ENCODE measurements at places on chromosomes 3 and 15.

DNA sequence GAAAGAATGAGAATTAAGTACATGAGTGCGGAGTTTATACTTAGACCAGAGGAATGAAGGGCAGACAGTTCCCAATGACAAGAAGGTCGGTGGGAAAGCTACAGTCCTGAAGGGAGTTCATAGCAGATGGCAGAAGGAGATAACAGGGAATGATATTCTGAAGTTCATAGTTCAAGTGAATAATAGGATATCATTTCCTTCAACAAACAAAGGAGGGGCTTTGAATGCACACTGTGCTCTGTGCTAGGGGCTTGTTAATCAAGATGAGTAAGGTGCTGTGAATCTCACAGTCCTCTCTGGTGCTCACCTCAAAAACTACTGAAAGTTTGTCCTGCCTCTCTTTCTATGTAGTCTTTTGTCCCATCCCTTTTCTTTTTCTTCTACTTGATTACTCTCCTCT lies 41.9 kb downstream of the SIDT1 start:
- DNase-seq: no peak

- DNase-seq: no peak
These were observed 152.6 kb upstream of the TPM1 start for GRCh38 chr15:62889734-62890505.

- DNase-seq: no peak
These were observed 8.8 kb downstream of the IL1RAP start for GRCh38 chr3:190522621-190523222.

- DNase-seq: no peak
These were observed 10.6 kb downstream of the CEMIP start for GRCh38 chr15:80789796-80790195.

- no peak for DNase-seq
These were observed 53.9 kb upstream of the SSR3 start for GRCh38 chr3:156608601-156609514.

GRCh38 chr3:151580591-151580990 lies 119.7 kb upstream of the IGSF10 start:
- no peak for DNase-seq

GRCh38 chr15:99440029-99440428 lies 125.8 kb upstream of the MEF2A start:
- peak; percentile 33 for DNase-seq

DNA sequence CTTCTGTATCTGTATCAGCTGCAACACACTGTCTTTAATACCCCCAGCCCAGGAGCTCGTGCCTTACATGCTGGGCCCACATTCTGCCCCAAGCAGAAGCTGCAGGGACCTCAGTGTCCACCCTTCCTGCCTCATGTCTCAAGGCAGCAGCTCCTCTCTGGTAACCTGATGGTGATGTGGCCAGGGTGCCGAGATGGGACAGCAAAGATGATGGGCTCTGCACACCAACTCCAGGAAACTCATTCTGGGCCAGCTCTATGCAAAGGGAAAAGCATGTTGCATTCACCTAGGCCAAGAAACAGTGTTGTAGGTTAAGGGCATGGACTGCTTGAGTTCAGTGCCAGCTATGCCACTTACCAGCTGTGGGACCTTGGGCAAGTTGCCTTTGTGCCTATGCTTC lies 79.5 kb upstream of the PRR23C start:
- no peak for DNase-seq

DNA sequence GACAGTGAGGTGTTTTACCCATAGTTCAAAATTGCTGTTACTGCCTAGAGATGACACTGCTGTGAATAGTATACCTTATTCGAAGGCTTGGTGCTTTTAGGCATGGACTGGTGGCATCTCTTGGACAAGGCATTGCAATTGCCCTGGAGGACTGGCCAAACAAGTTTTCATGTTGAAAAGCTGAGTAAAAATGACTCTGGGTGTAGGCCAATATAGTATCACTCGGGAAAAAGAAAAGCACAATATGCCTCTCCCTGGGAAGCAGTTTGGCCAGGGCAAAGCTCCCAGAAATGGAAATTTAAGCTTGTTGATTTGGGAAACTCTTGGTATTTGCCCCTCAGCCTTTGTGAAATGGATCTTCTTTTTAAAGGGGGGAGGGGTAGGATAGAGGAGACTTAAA lies 54.8 kb downstream of the ZNF609 start:
- no peak for DNase-seq

DNA sequence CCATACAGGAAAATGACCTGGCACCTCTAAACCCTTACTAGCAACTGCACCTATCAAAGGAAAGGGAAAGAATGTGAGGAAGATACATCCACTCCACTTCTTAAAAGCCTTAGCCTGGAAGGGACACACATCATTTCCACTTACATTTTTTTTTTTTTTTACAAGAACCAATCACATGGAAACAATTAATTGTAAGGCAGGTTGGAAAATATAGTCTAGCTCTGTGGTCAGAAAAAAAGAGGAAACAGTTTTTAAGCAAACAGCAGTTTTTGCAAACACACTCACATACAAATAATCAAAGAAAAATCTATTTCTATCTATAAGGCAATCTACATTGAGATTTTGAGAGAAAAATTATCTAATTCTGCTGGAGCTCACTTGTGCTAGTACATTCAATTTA lies 98.9 kb upstream of the SPRED1 start:
- no peak for DNase-seq

GRCh38 chr3:188830893-188831292 lies 340.9 kb upstream of the TPRG1 start:
- no peak for DNase-seq

- DNase-seq: no peak
These were observed 37.5 kb downstream of the SERPINI1 start for GRCh38 chr3:167772992-167773391.

GRCh38 chr3:168094580-168094876 lies 1.2 kb downstream of the GOLIM4 start:
- no peak for DNase-seq

GRCh38 chr3:23331141-23331935 lies 128.2 kb downstream of the UBE2E2 start:
- no peak for DNase-seq

DNA sequence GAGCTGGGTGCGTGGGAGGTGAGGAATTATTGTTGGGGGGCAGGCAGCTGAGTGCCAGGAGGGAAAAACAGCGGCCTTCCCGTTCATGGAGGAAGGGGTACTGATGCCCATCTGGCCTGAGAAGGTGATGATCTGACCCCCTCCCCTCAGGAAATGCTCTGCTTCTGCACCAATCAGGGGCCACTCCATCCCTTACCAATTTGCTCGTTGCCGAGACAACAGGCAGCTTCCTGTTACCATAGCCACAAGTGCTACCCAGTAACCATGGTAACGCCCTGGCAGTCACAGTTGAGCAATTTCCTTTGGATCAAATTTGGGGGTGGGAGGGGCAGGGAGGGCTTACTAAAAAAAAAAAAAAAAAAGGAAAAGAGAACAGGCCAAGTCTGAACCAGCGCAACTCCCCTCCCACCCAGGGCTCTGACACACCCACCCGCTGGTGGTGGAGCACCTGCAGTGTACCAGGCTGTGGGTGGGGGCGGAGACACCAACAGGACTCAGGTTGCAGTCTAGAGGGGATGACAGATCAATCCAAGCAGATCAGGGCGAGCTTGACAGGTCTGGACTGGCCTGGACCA lies 13.7 kb downstream of the CELF6 start:
- DNase-seq: peak; percentile 62

GRCh38 chr15:78979456-78980320 lies 34.8 kb upstream of the CTSH start:
- peak; percentile 91 for DNase-seq

GRCh38 chr3:149815321-149815720 lies 2.3 kb downstream of the RNF13 start:
- DNase-seq: no peak

DNA sequence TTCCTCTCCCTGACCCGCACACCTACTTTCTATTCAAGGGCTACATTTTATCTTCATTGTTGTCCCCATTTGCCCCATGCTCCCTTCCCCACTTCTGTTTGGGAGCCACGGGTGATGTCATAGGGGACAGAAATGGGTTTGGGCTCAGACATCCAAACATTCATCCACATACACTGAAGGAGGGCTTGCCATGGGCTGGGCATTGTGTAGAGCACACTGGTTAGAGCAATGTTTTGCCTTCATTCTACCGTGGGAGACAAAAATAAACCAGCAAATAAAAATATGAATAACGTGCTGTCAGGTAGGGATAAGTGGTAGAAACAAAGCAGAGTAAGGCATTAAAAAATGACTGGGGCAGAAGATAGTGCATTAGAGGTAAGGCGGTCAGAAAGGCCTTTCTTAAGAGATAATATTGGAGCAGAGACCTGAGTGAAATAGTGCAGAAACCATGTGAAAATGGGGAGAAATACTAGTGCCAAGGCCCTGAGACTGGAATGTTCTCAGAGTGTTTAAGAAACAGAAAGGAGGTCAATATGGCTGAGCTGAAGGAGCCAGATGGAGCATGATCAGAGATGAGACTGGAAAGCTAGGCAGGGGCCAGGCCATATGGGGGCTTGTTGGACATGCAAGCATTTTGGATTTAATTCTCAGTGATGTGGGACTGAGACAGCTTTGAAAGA lies 40.9 kb upstream of the CLSTN2 start:
- no peak for DNase-seq

GRCh38 chr15:73962433-73962832 lies 29.7 kb downstream of the STOML1 start:
- DNase-seq: no peak

DNA sequence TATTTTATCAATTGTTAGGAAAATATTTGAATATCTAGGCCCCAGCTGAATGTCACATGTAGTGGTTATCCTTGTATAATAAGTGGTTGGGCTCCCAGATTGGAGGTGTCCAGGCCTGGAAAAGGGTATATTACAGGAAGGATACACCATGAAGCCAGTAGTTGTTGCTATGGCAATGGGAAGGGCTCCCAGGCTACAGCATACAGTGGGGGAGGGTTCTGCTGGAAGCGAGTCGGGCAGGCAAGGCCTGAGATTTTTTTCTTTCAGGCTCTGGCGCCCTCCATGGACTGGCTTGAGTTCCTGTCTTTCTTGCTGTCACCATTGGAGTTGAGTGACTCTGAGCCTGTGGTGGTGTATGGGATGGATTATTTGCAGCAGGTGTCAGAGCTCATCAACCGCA lies 8.9 kb downstream of the ECE2 start:
- DNase-seq: peak; percentile 91

DNA sequence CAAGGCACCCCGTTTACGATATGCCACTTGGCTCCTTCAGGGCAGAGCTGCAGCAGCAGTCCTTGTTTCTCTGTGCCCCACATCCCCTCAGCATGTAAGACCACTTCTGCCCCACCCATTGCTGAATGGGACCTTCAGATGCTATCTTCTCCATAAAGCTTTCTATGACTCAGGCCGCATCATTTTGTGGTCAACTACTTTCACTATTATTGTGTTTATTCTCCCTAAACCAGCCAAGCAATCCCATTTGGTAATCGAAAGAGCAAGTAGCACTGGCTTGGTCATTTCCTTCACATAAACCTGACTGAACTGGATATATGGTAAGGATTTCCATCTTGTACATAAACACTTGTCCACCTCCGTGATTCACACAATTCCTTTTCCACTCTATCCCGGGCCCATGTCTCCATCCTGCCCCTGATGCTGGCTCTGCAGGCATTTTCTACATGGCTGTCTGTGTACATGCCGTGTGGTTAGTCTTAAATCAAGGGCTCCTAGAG lies 25.7 kb downstream of the LIPC start:
- DNase-seq: no peak

DNA sequence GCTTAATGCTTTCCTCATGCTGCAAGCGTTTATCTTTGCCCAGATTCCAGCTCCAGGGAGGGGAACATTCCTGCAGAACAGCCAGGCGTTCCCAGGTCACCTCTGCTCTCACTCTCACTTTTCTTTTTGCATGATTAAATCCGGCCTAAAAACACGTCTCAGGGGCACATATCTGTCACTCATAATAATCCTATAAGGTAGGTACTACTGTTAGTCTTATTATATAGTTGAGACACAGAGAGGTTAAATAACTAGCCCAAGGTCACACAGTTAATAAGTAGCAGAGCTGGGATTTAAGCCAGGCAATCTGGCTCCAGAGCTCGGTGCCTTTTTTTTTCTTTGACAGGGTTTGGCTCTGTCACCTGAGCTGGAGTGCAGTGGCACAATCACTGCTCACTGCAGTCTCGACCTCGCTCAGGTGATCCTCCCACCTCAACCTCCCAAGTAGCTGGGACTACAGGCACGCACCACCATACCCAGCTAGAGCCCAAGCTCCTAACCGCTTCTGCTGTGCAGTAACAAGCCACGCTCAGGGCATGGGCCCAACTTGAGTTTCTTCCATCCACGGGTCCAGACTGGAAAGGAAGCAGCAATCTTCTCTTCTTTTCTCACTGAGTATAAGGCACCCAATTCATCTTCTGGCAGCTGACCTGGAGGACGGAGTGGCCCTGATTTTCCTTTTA lies 96.5 kb downstream of the LIPC start:
- no peak for DNase-seq

- no peak for DNase-seq
These were observed 85.7 kb upstream of the MYZAP start for GRCh38 chr15:57505949-57506391.

DNA sequence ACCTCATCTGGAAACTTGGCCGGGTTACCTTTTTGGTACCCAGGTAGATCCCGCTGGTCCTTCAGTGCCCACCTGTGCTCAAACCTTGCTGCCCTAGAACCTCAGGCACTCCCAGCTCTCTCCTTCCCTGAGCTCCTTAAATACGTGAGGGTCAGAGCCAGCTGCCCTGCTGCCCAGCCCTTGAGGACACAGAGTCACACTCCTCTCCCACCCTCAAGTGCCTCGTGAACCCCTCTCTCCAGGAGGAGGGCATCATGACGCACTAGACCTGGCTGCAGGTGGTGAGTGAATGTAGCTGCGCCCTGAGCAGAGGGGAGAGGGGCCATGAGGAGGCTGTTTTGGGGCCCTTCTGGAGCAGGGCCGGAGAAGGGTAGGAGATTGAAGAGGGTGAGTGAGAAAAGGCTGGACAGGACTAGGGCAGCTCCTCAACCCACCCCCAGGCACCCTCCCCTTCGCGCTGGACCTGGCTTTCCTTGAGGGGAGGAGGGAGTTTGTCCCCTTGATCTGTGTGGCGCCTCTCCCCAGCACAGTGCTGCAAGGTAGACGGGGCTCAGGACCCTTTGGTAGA lies 941 bp downstream of the SLC12A8 start:
- no peak for DNase-seq

DNA sequence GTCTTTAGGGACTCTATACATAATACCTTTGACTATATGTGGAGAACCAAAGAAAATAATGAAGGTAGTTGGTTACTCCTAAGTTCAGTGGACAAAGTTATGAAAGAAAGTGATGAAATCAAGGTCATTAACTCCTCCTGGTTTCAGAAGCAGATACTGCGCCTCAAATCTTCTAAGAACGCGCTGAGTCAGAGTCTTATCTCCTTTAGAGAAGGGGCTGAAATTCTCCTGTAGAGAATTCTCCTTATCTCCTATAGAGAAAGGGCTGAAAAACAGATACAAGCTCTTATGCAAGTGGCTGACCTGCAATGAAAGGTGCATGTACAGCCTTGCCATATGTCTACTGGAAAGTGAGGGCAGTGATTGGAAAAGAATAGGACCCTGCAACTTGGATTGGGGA lies 824.2 kb downstream of the NSUN3 start:
- DNase-seq: no peak

DNA sequence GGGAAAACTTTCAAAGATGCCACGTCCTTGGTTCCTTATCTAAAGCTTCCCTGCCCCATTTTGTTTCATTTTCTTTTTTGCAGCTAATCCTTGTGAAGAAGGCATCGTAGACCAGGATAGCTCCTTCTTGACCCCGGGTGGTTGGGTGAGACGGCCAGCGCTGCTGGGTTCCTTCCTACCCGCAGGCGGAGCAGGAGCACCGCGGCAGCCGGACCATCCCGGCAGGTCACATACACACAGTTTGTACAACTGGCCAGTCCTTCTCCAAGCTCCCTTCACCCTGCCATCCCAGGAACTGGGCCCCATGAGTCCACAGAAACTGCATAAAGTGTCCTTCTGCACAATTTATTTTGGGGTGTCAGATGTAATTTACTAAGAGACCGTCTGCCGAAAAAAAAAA lies 83.9 kb downstream of the MEGF11 start:
- DNase-seq: no peak

Measured in endodermal cell (in vitro differentiated cells).